ENCODE measurements at places on chromosomes 11 and 22. TPM values are rescaled to one million over a fixed set of nuclear protein-coding genes. Genes with fewer than 3 reads are reported as not detected.

The MS4A8 gene
- total RNA-seq = not detected

The SYCE3 gene
- total RNA-seq = not detected

The ARHGAP42 gene
- total RNA-seq = 5.2 TPM

The BACE1-AS gene
- total RNA-seq = 1.7 TPM

The LRRC10B gene
- total RNA-seq = 0.14 TPM

Data from A549 treated with Hydrocortisone at 1 μM for 4 hours (cell line).